Substantia nigra (tissue), 51 donors: ENCODE measurements at places on chromosomes 2 and 18.

DNA sequence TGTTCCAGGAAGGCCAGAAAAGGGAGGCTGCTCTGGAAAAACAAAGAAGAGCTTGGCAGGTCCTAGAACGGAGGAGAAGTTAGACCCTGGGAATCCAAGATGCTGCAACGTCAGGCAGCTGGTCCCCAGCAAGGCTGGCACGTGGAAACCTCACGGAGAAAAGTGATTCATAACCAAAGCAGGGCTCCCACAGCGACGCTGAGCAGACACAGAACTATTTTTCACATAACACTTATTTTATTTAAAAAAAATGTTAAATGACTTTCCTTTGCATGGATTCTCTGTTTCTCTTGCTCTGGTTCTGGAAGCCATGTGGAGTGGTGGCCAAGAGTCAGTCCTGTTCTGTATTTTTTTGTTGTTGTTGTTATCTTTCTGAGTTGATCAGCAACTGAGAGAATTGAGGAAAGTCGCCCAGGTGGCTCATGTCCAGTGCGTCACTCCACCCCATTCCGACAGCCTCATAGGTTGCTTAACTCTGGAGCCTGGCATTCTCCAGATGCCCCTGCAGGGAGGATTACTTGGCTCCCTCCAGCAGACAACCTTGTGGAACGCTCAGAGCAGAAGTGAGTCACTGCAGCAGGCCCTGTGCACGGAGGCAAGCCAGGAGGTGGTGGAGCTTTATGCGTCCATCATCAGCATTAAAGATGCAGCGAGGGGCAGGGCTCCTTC, 229.9 kb upstream of the HDAC4 start:
- DNase-seq, result no peak

GRCh38 chr2:217656316-217656715, 346.5 kb downstream of the TNS1 start:
- DNase-seq, result no peak

DNA sequence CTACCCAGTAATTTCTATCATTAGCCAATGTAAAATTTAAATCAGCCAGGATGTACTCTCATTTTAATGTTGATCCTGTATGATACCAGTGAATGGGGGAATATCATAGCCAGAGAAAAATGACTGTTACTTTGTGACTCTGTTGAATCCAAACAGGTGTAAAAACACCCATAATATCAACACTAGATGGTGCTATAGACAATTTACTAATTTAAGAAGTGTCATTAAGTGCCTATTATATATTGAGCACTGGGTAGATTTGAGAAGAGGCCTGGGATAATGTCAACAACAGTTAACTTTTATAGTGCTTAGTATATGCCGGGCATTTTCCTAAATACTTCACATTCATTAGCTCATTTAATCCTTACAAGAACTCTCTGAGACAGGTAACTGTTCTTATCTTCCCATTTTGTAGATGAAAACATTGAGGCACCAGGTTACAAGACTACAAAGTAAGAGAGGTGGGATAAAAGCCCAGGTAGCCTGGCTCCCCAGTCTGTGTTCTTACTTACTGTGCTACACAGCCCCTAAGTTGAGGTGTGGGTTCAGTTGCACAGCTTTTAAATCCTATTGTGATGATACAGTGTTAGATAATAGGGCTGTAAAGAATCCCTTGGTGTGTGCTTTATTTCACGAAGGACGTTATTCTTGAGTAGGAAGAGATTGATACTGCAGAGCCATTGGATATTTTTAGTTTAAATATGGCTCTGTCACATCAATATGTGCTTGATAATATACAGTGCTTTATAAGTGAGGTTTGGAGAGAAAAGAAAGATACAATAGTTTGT, 325.5 kb downstream of the AGPS start:
- DNase-seq, result no peak

DNA sequence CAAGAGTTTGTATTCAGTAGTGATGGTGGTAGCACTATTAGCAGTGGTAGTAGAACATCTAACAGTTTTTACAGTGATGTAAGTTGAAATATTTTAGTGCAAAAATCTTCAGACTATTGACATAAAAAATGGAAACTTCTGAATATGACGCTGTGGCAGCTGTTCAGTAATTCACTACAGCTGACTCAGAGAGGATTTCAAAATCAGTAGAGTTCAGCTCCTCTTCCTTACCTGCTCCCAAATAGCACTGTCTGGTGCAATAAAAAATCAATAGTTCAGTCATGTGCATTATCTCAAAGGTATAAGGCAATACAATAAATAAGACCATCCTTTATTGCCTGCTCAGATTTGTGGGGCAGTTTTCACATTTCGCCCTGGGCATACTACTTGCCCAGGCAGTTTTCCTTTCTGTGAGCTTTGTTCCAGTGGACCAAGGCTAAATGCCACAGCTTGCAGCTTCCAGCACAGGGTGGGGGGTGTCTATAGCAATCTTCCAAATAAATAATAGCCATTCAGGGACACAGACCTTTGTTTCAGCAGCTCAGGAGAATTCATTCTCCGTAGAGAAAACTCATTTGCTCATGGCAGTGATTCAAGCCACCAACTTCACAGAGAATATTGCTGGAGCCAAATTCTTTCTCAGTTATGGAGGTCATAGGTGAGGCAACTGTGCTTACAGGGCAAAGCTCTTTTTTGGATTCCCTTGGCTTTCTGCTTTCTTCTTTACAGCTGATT, 33.9 kb upstream of the GORASP2 start:
- DNase-seq, result no peak

DNA sequence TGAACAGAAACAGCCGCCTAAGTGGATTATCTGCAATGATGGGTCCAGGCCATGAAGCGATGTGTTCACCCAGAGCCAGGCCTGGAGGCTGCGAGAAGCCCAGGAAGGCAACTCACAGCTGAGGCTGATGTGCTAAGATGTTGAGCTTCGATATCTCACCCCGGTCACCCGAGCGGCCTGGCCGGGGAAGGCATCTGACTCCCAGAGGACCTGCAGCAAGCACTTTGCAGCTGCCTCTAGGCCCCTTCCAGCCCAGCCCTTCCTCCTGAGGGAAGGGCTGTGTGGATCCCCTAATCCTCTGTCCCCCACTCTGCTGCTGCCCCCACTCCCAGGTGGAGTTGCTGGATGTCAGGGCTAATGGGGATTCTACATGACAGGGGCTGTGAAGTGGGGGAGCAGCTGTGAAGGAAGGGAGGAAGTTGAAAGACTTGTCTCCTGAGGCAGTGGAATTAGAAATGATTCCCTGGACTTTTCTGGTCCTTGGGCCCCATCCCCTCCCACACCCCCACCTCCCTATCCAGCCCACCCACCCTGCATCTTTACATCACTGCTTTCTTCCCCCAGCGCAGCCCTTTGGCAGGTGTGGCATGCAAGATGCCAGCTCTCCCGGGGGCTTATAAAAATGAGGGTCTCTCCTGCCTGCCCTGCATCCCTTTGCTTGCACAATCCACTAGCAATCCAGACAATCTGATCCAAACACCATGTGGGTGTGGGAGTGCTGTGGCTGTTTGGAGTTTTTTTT, 4.3 kb downstream of the ATP6V1B1 start:
- no peak for DNase-seq

DNA sequence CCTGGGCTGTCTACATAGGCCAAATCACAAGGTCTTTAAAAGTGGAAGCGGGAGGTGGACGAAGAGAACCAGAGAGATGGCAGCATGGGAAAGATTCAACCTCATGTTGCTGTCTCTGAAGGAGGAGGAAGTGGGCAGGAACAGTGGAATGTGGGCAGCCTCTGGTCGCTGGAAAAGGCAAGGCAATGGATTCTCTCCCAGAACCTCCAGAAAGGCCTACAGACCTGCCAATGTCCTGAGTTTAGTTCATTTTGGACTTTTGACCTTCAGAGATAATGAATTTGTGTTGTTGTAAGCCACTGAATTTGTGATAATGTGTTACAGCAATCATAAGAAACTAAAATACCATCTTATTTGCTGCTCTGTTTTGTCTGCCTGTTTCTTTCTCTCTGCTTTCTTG, 122.5 kb downstream of the RNF152 start:
- DNase-seq, result no peak

- DNase-seq, result no peak
Measured at GRCh38 chr2:239165206-239165831, 235.5 kb downstream of the HDAC4 start.

DNA sequence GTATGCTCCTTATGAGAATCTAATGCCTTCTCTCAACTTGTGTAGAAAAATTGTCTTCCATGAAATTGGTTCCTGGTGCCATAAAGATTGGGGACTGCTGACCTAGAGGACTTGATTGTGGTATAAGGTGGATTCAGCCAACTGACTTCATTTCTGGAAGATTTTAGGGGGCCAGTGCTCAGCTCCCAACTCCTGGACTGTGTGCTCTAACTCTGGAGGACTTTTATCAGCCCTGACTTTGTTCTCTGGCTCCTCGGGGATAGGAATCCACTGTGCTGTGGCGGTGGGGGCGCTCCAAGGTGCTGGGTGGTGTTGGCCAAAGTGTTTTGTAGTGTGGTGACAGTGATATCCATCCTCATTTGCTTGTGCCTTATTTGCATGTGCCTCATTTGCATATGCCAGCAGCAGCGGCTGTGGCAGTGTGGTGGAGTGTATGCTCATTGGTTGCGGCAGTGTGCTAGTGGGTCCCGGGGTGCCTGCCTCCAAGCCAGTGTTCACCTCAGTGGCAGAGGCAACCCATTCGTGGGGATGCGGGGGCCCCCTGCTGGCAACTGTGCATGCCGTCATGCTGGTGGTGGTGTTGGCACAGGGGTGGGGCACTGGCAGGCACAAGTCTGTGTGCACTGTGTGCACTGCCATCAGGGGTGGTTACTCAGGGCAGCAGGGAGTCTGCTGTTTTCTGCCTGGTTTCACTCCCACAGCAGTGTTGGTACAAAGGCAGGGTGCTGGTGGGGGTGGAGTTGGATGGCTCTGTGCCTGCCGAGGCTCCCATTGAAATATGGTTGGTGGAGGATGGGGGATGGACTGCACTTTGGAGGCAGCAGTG, 19.6 kb downstream of the EHBP1 start:
- peak; percentile 54 for DNase-seq

- DNase-seq, result no peak
Measured at GRCh38 chr18:23453680-23454058, 582 bp downstream of the RIOK3 start.

DNA sequence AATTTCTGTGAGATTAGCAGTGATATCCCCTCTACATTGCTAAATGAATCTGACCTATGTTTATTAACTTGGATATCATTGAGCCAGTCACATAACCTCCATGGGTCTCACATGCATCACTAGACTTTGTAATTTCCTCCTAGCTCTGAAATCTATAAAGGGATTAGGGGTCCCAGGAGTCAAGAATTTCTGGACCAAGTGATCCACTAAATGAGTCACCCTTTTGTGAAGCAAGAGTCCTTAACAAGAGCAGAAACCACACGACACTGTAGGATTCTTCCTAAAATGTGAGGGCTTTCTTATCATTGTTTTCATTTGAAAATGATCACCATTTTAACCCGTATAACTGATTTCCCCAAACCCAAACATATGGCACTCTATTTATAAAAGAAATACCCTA, 90.3 kb downstream of the DHRS9 start:
- no peak for DNase-seq

DNA sequence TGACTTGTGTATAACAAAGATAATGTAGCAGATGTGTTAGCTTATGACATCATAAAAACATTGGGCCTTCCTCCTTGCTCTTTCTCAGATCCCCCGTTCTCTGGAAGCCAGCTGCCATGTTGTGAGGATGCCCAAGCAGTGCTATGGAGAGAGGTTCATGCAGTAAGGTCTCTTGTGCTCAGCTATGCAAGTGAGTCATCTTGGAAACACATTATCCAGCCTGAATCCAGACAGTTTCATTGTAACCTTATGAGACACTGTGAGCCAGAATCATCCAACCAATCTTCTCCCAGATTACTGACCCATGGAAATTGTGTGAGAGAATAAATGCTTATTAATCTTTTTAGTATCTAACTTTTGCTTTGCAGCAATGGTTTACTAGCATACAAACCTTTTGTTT, 60.8 kb downstream of the ST6GAL2 start:
- no peak for DNase-seq

- DNase-seq, result no peak
Measured at GRCh38 chr2:235191486-235191885, 239.7 kb downstream of the SH3BP4 start.

DNA sequence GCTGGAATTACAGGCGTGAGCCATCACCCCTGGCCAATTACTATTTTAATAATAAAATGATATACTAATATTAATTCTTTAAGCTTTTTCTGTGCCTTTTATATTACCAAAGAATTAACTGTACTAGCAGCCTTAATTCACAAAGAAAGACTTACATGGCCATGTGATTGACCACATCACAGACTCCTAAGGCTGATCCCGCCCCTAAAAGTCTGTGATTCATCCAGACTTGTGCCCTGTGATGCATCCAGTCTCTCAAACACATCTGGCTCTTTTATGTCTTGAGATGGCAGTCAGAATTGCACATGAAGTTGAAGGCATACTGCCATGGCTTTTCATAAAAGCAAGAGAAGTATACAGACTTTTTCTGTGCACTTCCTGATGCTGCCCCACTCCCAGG, 91.7 kb downstream of the DTNA start:
- DNase-seq, result no peak

GRCh38 chr2:200338692-200339091, 32.2 kb downstream of the SPATS2L start:
- no peak for DNase-seq

DNA sequence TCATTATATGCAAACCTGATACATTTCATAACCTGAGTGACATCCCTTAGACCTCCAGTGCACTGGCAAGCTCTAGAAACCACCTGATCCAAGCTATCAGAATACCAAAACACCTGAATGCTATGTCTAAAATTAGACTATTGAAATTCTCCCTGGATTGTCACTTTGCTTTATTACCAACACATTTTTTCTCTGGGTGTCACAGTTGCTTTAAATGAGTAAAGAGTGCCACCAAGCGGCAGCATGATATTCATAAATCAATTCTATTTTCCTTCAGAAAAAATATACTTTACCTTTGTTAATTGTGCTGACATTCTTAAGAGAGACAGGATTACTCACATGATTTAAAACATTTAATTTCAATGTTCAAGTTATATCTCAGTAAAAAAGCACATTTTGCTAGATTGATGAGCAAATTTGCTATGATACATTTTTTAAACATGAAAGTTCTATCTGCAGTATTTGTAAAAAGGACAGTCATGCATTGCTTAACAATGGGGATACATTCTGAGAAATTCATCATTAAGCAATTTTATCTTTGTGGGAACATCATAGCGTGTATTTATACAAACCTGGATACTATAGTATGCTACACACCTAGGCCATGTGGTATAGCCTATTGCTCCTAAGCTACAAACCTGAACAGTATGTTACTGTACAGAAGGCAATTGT, 338.4 kb upstream of the SLC39A10 start:
- DNase-seq, result no peak

DNA sequence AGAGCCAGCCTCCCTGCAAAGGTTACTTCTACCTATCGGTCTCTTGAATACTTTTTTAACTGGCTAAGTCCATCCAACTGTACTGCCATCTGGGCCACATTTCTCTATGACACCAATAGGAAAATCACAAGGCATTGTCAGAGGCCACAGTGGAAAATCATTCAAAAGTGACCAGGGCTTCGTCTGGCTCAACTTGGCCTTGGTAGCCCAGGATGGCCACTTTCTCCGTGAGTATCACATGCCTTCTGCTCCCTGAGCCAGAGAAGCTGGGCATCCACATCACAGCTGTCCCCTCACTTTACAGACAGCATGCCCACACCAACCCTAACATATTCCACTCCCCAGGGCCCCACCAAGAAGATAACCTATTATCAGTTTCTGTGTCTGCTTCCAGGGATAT, 5.8 kb downstream of the CIB4 start:
- DNase-seq, result no peak
